NCI-H1105 treated with DMSO at 0.1 percent for 48 hours (cell line): ENCODE measurements at places on chromosomes 2 and 18.

- no peak for DNase-seq
These were observed 9.0 kb upstream of the DSEL start for GRCh38 chr18:67525328-67526099.

DNA sequence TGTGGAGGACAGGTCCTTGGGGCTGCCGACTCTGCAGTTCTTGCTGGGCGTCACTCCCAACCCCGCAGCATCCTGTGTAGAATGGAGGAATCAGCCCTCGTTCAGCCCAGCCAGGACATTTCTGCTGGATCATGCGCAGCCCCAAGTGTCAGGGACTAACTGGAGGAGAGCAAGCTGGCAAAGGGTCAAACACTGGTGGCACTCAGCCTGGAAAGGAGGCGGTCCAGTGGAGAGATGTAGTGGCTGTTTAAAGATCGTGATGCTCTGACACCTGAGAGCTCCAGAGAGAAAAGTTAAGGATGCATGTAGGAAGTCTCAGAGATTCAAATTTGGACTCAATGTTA, 63.6 kb upstream of the SH3RF3 start:
- no peak for DNase-seq

DNA sequence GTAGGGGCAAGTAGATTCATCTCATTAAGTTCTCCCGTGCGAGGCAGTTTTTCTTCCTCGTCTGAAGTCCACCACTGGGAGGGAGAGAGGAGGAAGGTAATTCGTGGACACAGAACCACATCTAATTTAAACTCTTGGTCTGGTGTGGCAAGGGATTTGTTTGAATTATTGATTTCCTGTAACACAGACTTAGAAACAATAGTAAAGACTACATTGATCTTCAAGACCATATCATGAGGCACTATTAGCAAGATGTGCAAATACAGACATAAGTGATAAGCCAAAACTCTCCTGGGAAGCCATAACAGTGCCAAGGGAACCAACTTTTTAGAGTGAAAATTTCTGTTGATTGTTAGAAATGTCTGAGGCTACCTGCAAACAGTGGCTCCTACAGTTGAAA, 158.6 kb downstream of the ALPK2 start:
- no peak for DNase-seq

DNA sequence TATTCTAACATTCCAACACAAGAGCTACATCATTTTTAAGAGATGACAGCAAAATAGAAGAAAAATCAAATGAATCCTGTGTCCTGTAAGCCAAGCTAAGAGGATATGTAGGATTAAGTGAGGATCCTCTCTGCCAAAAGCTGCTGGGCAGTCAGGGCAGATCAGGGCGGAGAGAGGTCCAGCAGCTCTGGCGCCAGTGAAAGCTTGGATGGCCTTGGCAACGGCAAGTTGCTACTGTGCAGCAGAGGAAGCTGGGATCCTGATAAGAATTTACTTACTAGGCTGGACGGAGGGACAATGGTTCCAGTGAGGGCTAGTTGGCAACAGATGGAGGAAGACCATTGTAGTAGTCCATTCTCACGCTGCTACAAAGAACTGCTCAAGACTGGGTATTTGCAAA, 391.5 kb downstream of the XIRP2 start:
- no peak for DNase-seq

DNA sequence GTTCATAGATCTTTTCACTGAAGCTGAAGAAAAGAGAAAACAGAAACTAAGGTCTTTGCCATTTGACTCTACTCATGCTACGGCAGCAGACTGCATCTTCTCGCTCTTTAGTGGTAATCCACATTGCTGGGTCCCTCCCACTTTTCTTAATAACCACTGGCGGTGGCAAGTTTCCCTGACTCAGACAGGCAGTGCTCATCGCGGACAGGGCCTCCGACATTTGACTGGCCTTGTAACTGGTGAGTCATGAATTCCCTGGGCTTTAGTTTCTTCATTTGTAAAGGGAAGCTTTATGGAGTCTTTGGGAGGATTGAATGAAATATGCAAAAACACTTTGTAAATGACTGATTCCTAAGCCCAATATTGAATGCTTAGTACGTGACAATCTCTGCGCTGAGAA, 238.2 kb upstream of the RBBP8 start:
- no peak for DNase-seq

DNA sequence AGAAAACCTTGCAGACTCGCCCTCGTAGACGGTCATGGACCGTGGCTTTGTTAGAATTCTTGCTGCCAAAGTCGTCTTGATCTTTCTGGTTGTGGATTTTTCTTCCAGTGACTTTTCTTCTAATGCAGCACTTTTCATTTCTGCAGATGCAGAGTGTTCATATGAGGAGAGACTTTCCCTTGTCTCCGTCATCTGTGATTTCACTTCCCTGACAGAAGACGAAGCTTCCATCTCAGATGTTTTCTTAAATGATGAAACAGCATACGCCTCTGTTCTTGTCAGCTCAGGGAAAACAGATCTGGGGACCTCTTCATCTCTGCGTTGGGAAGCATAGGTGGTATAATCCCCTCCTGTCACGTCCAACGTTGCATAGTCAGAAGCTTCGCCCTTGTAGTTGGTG, 50.9 kb downstream of the PLEKHA3 start:
- no peak for DNase-seq

GRCh38 chr18:45168866-45169600, 446.2 kb upstream of the SLC14A2 start:
- no peak for DNase-seq

- DNase-seq: no peak
These were observed 175.9 kb upstream of the RAB12 start for GRCh38 chr18:8433323-8433722.

GRCh38 chr2:13821255-13821880, 811.1 kb upstream of the LRATD1 start:
- DNase-seq: no peak

DNA sequence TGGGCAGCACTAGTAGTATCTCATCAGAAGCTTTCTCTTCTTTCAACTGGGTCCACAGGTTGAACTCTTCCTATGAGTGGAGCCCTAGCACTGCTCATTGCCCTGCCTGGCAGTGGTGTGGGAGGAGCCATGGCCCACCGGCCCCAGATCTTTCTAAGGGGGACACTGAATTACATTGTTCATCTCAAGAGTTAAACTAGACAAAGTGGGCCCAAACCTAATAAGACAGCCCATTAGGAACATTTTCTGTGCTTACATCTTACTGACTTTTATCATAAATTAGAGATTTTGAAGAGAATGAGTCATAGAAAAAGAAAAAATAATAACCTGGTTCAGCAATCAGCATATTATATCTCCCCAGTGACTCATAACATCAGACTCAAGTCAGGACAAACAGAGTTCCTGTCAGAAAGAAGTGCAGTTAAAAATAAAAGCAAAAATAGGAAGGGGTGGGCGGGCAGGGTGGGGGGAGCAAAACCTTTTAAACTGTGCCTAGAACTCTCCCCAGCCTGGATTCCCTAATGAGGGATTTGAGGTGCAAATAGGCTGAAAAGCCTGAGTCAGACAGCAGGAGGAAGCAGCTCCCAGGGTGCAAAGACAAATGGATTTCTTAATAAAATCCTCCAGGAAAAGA, 161.6 kb upstream of the TRIB2 start:
- no peak for DNase-seq

GRCh38 chr18:79900610-79901570, 50.6 kb downstream of the SLC66A2 start:
- no peak for DNase-seq

DNA sequence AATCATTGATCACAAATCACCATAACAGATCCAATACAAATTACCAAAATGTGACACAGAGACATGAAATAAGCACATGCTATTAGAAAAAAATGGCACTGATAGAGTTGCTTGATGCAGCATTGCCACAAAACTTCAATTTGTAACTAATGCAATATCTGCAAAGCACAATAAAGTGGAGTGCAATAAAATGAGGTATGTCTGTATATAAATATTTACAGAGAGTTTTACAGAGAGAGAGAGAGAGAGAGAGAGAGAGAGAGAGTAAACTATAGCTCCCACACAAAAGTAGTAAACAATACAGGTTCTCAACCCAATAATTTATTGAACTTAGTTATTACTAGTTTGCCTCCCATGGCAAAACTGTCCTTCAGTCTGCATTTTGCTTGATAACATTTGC, 1807.0 kb downstream of the SUCLG1 start:
- no peak for DNase-seq

GRCh38 chr18:46433121-46433826, 223.7 kb downstream of the LOXHD1 start:
- no peak for DNase-seq

GRCh38 chr2:216606551-216607276, 26.5 kb upstream of the IGFBP2 start:
- DNase-seq: peak; percentile 77

GRCh38 chr2:7264791-7265190, 347.6 kb downstream of the RNF144A start:
- DNase-seq: no peak

DNA sequence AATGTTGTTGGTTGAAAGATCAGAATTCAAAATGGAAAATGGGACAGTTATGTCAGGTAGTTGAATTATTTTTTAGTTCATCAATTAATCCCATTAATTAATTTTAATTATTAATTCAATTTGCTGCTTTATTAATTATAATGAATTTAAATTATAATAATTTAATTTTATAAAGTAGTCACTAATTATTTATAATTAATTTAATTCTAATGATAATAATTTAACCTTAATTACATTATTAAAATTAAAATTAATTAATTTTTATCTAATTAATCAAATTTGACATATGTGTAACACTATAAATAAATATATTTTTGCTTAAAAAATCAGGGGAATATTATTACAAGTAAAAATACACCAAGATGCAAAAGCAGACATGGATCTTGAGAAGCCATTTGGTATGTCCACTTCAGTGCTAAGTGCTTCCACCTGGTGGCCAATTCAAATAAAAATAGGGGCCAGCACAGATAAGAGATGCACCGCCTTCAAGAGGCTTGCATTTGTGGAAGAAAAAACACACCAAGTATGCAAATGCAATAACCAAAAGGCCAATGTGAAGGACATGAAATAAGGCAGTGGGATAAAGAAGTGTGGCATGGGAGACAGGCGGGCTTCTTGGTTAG, 73.2 kb downstream of the MBP start:
- DNase-seq: peak; percentile 19

DNA sequence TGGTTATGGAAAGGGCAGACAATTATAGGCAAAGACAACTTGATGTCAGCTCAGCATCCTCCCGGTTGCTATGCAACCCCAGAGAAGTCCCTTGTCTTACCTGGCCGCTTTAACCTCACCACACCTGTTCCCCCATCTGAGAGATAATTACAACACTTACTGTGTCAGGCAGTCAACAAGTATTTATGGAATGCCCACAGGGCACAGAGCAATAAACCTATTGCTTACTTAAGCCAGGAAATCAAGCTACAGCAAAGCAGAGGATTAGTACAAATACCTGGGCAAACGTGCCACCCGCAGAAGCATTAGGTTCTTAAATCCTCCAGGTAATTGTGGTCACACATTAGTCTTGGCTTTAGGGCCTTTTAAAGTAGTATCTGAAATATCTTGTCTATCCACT, 320.4 kb upstream of the REV1 start:
- DNase-seq: peak; percentile 73

DNA sequence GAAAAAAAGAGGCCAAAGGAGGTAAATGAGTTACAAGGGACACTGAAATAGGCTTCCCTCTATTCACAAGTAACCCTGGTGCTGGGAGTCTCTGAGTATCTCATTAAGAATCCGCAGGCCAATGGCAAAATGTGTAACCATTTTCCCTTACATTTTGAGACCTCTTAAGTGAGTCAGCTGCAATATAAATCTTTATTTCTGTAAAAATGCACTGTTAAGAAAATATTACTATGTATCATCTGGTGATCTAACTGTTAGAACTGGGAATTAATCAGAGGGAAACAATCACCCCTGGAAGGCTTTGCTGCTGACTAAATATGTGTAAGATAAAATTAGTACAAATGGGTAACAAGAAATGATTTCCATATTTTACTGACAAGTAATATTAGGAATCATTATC, 483.1 kb upstream of the CHST9 start:
- DNase-seq: no peak

DNA sequence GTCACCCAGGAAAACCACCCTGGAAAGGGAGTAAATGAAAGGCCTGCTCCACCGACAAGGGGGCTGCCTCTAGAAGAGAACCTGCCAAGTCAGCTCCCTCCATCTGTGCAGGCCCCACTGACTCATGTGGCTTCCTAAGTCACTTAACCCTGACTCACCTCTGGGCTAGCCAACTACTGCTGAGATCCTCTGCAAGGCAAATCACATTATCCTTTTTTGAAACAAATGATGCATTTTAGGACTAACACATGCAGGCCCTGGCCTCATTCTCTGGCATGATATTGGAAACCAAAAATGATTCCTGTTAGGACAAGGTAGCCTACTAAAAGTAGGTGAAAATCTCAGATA, 474.6 kb downstream of the EPHA4 start:
- DNase-seq: no peak

DNA sequence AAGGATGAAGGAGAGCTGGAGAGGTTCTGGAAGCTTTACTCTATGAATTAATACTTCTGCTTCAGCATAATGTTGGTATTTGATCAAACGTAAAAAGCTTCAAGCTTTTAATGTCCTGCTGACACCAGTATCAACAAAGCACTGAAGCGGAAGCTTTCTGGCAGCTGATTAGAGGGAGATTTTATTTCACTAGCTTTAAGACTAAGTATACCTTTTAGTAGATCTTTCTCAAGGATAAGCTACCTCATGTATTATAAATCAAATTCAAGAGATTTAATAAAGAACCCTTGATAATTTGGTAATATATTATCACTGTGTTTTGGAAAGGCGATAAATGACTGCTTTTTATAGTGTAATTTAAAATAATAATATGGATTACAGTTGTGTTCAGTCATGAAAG, 128.0 kb upstream of the CD302 start:
- DNase-seq: no peak

DNA sequence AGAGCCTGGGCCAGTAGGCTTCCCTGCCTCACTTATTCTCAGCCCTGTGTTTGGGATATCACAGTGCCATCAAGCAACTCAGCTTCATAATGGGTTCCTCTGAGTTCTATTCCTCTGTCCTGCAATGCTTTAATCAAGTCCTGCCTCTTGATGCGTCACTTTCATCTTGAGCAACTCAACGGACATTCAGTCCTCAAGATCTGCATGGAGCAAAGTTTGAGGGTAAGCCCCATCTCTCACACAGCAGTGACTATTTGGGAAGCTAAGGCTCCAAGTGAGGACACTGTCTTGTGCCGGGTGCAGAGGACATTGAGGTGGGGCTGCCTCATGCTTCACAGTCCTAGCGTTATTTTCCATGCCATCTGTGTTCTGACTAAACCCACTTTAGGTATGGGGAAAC, 50.9 kb upstream of the PLB1 start:
- no peak for DNase-seq

- no peak for DNase-seq
These were observed 13.7 kb downstream of the GPR17 start for GRCh38 chr2:127659408-127660290.
